ENCODE measurements at places on chromosomes 11 and 22.

DNA sequence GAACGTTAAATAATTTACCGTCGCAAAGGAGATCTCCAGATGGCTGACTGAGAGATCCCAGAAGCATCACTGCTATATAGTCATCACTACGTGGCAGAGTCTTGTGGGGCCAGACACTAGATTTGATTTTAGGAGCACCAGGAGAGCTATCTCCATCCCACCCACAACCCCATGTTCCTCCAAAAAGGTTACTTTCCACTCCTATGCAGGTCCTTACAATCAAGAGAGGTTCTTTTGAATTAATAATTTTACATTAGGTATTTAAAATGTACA, 19.4 kb downstream of the GUCY1A2 start:
- no peak for DNase-seq

- DNase-seq: no peak
Measured at GRCh38 chr11:69159150-69159852, 3.6 kb downstream of the SMIM38 start.

DNA sequence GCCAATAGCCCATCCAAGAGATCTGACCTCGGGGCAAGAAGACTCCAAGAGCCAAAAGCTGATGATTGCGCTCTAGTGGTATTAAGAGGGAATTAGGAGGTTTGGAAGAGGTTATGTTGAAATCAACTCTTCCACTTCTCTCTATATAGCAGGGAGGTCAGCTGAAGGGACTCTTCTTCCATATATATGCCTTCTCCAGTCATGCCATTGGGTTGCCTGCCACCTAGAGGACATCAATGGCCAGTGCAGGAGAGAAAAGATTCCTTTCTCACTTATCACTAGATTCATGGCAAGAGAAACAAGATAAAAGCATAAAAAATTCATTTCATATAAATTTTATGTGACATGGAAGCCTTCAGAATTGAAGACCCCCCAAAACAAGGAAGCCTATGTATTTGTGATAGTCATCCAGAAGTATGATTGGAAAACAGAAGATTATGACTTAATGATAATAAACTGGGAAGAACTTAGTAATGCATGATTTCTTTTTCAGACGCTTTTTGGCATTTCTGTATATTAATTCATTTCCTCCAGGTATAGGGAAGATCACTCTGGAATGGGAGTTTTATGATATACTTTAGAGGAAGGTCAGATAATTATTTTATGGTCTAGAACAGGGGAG, 435.1 kb upstream of the DDI1 start:
- no peak for DNase-seq

- no peak for DNase-seq
Measured at GRCh38 chr22:31170971-31171370, 11.0 kb downstream of the RNF185 start.

- DNase-seq: no peak
Measured at GRCh38 chr22:38758276-38758945, 2.6 kb upstream of the SUN2 start.

DNA sequence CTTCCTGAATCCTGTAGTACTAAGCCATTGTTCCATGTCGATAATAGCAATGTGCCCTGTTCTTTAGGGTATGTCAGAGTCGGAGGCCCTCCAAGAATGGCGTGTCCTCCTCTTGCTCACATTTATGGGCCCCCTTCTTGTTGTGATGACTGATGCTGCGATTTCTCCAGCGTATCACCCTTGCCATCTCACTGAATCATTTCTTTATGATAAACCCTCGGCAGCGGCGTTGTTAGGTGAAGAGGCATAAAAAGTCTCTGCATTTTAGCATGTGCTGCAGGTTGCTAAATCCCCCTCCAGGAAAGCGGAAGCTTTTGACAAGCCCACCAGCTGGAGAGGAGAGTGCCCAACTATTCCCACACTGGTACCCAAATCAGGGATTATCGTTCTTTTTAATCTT, 1045.3 kb downstream of the BRD1 start:
- no peak for DNase-seq

- no peak for DNase-seq
Measured at GRCh38 chr11:75432911-75433321, at the start of gene KLHL35. Gene KLHL35, minus strand, starts transcription at chr11:75433203. Its CDS starts 2,574 bp downstream, at chr11:75430629.

GRCh38 chr11:61347916-61348461, 13.7 kb downstream of the CYB561A3 start:
- no peak for DNase-seq

DNA sequence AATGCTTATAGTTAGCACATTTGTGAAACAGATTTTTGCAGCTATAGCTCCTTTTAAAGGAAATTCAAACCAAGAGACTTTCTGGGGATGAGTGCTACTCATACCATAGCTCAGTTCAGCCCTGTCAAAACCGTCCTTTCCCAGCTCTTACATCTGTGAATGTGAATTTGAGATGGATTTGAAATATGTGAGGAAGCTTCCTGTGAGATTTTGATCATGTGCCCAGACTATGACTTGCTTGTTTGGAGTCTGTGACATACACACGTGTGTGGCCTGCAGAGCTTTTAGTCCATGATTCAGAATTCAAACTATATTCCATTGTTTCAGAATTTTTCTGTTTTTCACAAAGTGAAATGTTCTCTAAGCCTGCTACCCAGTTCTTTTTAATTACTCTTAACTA, 4.4 kb upstream of the MMP1 start:
- no peak for DNase-seq

DNA sequence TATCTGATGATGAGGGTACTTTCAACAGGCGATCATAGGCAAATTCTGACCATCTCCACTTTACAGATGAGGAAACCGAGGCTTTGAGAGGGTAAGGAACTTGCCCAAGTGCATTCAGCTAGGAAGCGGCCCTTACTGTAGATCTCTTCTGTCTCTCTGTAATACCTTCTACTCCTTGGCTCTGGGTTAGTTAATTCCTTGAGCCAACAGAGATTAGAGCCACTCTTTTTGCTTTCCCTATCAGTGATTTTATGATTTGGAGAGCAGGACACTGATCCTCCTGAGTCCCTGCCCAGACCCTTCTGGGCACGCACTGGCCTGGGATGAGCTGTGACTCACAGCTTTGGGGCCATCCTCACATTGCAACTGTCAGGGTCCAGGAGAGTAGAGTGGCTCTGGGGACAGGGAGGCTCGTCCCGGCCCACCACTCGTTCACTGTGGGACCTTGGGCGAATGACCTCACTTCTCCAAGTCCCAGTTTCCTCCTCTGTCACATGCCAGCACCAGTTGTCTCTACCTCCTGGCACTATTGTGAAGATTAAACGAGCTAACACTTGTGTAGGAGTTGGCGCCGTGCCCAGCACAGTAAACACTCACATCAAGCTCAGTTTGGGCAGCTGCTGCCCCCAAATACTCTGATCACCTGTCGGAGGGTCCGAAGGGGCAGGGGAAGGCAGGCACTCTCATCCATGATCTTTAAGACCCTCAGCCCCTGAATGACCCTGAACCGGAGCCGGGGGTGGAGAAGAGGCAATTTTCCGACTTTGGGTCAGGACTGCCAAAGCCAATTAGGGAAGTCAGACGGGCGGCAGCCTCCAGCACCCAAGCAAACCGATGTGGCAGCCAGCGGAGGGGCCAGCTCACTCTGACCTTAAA, 235.0 kb downstream of the MIAT start:
- DNase-seq: no peak

GRCh38 chr11:34926101-34926830, 9.8 kb downstream of the PDHX start:
- DNase-seq: no peak

GRCh38 chr11:45234306-45235006, 51.7 kb downstream of the SYT13 start:
- DNase-seq: no peak

DNA sequence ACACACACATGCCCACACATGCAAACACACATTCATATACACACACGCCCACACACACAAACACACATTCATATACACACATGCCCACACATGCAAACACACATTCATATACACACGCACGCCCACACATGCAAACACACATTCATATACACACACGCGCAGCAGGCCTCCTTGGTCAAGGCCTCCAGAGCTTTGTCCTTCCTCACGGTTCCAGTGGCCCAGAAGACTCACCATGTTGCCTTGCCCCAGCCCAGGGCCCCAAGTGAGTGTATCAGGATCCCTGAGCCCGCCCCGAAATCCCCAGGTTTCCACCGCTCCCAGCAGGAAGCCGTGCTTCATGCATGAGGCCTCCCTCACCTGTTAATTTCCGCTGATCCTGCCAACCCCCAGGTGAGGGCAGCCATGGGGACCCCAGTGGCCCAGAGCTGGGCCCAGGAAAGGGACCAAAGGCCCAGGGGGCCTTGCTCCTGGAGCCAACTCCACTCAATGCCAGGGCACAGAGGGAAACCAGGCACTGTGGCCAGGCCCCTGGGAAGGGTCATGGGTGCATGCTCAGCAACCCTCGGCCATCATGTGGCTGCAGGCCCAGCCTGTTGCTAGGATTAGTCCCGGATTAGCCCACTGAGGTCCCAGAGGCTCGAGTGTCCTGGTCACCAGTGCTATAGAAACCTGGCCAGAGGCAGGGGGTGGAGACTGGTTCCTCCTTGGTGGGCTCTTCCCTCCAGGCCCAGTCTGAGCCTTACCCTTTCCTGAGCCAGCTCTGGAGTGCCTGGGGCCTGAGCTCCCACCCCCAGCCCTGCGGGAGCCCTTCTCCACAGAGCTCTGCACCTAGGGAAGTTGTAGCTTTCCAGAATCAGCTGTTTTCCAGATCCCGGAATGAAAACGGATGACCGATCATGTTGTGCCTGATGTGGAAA, 34.4 kb downstream of the IGF2 start:
- DNase-seq: no peak

DNA sequence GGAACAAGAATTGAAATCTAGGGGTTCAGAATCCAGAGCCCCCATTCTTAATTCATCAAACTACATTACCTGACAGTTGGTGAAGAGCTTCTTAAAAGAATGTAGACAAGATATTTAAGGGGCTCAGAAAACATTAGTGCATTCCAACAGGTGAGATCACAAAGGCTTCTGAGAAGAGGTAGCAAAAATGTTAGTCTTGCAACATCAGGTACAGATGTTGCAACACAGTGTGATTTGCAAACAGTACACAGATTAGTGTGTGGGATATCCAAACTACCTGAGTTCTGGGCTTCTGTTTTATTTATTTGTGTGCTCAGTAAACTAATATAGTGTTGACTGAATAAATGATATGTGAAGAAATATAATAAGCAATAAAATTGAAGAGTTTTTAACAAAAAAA, 11.8 kb downstream of the CASP4 start:
- DNase-seq: no peak

DNA sequence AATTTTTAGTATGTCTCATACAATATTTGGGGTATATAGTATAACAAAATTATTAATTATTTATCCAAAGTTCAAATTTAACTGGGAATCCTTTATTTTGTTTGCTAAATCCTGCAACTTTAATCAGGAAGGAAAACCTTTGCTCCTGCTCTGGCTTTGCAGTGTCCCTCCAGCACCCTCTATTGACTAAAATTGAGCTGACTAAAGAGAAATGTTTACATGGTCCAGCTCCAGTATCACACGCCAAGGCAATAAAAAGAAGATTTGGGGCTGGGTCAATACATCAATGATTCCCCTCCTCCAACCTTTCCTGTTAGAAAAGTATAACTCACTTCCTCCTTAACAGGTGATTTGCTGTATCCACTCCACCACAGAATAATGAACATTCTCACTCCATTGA, 153.0 kb upstream of the LRRC4C start:
- no peak for DNase-seq

- DNase-seq: no peak
Measured at GRCh38 chr22:27493796-27494195, 307.8 kb downstream of the MN1 start.

- no peak for DNase-seq
Measured at GRCh38 chr11:64790205-64791095, 12.1 kb upstream of the SF1 start.

DNA sequence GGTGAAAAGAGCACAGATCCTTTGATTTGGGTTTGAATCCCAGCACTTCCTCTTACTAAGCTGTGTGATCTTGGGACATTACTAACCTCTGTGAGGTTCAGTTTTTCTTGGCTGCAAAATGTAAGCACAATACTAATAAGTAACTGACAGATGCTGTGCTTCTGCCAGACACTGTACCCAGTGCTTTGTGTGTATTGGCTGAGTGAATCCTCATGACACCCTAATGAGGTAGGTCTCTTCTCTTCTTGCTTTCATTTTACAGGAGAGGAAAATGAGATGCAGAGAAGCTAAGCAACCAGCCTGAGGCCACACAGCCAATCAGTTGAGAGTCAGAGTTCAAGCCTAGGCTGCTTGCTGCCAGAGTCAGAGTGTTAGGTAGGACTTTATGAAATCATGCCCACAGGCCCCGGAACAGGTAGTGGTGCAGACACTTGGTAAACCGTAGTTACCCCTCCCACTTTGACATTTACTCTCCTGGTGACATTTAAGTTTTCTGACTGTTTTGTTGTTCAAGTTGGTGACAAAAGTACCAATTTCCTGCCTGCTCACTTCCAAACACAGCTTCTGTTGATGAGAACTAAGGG, 21.2 kb downstream of the PTPRJ start:
- no peak for DNase-seq

DNA sequence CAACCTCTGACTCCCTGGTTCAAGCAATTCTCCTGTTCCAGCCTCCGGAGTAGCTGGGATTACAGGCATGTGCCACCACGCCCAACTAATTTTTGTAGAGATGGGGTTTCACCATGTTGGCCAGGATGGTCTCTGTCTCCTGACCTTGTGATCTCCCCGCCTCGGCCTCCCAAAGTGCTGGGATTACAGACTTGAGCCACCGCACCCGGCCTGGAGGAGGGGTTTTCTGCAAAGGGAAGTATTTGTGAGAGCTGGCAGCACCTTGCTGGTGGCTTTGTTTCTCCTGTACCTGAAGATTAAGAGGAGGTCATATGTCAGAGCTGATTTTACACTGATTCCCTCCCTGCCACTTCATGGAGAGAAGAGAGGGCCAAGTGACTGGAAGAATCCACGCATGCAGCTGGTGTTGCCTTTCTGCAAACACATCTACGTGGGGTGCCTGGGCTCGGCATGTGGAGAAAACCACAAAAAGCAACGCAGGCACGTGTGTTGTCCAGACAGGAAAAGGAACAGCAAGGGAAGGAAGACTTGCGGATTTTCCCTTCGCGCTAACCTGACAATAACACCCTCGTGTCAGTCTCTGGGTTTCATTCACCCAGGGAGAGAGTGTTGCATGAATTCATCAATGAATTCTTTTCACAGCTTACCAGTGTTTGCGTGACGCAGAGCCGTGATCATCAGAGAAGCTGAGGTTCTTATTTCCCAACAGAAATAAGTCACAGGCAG, 61.9 kb downstream of the TSPAN18 start:
- no peak for DNase-seq
